ENCODE measurements at places on chromosomes 5 and 9.

DNA sequence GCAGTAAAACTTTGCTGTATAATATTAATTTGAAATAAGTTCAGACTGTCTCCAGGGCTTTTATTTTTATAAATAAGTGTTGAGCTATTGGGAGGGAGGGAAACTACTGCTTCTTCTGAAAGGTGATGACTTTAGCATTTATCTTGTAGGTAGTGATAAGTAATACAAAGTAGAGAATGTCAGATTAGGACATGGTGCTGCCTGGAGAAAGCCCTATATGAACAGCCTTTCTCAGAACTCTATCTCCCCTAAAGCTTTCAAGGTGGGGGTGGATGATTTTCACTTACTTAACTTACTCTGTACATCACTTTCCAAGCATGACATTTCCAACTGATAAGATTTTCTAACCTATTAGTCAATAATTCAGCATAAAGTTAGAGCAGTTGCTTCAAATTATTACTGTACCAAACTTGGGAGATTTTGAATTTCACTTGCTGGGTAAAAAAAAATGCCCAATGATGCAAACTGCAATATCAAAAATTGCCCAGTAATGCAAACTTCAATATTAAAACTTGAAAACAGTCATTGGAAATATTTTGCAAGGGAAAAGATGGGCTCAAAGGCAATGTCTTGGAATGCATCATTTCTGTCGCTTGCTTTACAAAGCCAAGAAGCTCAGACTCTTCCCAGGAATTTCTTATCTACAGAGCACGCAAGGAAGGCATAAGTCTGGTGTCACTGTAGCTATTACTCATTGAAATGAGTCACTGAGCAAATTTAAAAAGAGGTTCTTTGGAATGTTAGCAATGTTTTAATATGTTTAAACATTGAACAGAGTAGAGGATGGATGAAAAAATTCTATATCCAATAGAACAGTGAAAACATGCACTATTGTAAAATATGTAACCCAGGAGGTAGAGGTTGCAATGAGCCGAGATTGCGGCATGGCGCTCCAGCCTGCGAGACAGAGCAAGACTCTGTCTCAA lies 569.5 kb downstream of the PSAT1 start:
- no peak for DNase-seq

GRCh38 chr9:16884373-16884772 lies 13.9 kb upstream of the BNC2 start:
- no peak for DNase-seq

DNA sequence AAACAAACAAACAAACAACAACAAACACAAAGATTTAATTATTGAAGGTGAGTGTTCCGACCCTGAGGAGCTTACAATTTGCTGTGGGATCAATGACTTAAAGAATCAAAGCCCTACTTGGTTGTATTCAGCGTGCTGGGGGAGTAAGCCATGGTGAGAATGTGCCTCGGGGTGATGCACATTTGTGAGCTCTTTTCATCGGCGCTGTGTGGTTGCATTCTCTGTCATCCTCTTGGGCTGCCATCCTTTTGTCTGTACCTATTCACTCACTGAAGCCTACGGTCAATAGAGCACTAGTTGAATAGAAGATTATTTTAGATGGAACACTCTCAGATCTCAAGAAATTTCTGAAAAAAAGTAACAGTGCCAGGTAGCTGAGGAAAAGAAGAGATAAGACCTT lies 203.9 kb downstream of the CTNND2 start:
- no peak for DNase-seq

DNA sequence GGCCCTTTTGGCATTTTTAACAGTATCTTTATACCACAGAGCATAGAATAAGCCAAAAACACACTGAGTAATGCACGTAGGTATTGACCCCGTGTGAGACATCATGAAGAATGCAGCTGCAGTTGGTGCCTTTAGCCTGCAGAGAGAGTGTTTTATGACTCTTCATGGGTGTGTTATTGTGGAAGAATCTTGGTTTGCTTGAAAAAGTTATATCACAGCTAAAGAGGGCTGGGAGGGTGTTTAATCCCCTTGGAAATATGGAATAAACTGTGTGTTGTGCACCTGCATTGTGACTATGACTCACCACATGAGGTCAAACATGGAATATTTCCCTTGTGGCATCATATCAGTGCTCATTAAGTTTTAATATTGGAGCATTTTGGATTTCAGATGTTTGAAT lies 458.7 kb downstream of the CDH9 start:
- no peak for DNase-seq

- peak; percentile 76 for DNase-seq
Observed at GRCh38 chr9:2857564-2858198, 13.8 kb upstream of the PUM3 start.

GRCh38 chr5:105840800-105841199 lies 1829.9 kb downstream of the EFNA5 start:
- no peak for DNase-seq

- DNase-seq, result no peak
Observed at GRCh38 chr5:157952374-157952685, 93.4 kb upstream of the CLINT1 start.

- peak; percentile 21 for DNase-seq
Observed at GRCh38 chr9:33167972-33168461, 881 bp upstream of the B4GALT1 start.

- no peak for DNase-seq
Observed at GRCh38 chr5:91272858-91273257, 110.3 kb downstream of the ARRDC3 start.

DNA sequence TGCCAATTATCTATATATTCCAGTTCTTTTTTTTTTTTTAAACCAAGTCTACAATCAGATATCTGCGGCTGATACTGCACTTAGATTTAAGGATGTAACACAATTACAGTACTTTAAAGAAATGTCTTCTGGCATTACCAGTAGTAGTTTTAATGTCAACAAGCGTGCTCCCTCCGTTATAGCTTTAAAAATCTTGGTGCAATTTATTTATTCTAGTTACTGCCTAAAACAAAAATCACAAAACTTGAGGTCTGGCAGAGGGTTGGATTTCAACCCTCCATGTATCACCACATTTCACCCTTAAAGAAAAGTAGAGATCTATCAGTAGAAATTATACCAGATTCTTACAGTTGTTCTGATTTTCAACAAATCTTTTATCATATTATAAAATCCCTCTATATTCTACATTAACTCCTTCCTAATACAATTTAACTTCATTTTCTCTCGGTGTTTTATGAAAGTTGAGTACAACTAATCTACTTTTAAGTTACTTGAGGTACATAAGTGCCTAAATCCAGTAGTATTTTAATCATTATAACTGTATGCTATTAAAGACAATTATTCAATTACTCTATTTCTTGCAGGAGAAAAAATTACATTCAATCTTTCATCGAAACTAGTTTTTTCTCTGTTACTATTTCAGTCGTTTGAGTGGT lies 2.0 kb upstream of the RICTOR start:
- no peak for DNase-seq

DNA sequence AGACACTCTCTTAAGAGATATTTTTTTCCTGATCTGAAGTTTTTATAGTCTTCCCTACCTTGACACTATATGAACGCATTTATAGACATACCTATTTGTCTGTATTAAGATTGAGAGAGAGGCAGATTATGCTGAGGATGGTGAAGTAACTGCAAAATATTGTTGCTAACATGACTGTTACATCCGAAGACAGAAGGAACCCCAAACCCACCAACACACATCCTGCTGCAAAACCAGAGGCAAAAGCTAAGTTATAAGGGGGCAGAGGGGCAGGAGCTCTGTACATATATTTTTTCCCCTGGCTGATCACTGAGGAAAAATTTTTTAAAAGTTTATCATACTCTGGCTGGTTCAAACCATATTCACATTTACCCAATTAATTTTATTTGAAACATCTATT lies 279.0 kb downstream of the MLLT3 start:
- no peak for DNase-seq

DNA sequence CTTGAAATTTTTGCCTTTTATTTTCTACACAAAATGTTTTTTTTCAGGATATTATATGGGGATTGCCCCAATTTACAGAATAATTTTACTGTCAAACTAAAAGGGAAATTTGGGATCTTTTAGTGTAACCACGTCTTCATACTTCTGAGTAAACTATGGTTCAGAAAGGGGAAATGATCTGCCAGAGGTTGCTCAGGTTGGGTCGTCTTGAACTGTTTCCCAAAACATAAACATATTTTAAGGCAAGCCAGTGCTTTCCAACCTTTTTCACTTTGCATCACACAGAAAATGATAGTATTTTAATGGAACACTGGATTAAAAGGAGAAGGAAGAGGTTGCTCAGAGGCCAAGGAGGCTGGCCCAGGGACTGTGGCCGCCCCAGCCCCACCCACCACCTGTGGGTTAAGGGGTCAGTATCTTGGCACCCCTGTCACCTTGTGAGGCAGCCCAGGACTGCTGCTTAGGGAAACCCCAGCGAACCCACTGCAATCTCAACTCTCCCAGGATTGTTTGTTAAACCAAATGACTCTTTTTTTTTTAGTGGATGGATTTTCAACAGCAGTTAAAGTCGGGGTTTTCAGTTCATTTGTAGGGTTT lies 142.7 kb upstream of the DHFR start:
- DNase-seq, result no peak

- no peak for DNase-seq
Observed at GRCh38 chr5:172411484-172412072, 42.7 kb downstream of the SH3PXD2B start.

GRCh38 chr5:133870661-133871060 lies 97.8 kb downstream of the C5orf15 start:
- DNase-seq, result no peak

DNA sequence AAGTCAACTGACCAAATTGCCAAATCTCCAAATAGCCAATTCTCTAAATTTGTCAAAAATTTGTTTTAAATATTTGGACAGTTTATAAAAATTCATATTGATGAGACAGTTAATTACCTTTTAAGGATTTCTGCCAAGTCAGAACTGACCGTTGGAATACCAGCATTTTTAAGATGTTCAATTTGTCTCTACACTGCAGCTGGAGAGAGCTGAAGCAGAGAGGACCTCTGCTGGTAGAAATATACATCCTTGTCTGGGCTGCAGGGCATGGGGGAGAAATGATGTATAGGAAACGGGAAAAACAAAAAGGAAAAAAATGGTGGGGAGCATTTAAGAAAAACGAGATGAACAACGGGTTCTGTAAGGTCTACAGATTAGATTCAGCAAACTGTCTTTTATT lies 16.8 kb downstream of the NR6A1 start:
- DNase-seq, result peak; percentile 54

GRCh38 chr5:127088251-127088650 lies 14.9 kb upstream of the C5orf63 start:
- DNase-seq, result no peak

DNA sequence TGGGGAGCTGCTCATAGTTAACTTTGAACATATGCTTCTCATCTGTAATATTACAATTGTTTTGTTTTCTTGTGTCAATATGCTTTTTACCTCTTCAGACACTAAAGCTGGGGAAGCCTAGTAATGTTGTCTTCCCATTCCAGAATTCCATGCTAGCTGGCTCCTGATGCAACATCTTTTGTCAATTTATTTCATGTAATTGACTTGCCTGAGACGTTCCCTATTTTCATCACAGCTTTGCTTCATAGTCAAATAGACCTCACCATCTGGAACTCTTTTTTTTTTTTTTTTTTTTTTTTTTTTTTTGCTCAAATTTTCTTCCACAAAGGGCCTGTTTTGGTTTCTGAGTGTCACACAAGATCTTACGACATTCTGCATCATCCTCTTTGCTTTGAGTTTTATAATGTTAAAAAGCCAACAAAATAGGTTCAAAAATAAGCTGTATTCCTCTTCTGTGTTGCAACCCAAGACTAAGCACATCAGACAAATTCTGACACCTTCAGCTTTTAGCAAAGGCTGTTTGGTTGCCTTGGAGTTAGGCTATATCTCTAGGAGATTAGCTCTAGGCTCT lies 235.2 kb downstream of the NR3C1 start:
- no peak for DNase-seq

DNA sequence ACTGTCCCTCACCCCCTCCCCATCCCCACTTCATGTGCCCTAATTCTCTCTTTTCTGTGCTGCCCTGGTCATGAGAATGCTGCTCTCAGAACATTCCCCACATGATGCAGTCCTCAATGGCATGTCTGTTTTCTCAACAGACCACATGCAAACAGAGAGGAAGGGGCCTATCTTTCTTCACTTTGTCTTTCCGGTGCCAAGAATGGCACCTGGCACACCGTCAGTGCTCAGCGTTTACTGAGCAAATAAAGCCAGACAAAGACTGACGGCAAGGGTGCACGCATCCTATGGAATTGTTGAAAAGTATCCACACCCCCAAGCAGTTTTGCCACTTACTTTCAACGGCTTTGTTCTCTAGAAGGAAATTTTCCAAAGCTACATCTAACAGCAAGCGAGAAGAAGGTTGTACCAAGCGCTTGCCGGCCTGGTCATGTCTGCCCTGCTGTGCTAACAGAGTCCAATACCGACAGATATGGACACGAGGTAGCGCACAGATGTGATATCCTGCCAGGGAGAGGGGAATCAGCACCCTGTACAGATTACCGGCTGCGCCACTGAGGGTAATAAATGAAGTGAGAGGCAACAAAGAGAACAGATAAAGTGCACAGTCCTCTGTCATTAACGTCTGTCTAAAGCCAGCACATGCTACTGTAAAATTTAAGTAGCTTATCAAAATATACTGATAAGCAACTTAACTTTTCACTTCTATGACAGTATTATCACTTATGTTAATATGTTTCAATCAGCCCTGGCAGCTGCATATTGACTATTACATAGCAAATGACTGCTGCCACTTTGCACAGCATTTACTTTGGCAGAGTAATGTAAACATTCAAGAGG lies 251.7 kb downstream of the DENND1A start:
- DNase-seq, result no peak

DNA sequence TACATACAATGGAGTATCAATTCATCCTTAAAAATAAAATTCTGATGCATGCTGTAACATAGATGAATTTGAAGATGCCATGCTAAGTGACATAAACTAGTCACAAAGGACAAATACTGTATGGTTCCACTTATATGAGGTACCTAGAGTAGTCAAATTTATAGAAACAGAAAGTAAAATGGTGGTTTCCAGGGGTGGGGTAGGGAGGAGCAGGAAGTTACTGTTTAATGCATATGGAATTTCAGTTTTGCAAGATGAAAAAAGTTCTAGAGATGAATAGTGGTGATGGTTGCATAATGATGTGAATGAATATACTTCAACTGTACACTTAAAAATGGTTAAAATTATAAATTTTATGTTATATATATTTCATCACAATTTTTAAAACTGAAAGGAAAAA lies 57.3 kb upstream of the FNIP1 start:
- no peak for DNase-seq

- DNase-seq, result no peak
Observed at GRCh38 chr5:111075520-111075919, 4.0 kb downstream of the TSLP start.

GRCh38 chr9:88052321-88052965 lies 78.1 kb upstream of the CDK20 start:
- no peak for DNase-seq

- DNase-seq, result no peak
Observed at GRCh38 chr5:41176952-41177351, 36.4 kb downstream of the C6 start.

GRCh38 chr9:88383176-88383575 lies 5.1 kb upstream of the SPIN1 start:
- DNase-seq, result no peak

All from Kasumi-1 (cell line).